Cortex of kidney (tissue), 1 donor: ENCODE measurements at places on chromosomes 6 and 20.

DNA sequence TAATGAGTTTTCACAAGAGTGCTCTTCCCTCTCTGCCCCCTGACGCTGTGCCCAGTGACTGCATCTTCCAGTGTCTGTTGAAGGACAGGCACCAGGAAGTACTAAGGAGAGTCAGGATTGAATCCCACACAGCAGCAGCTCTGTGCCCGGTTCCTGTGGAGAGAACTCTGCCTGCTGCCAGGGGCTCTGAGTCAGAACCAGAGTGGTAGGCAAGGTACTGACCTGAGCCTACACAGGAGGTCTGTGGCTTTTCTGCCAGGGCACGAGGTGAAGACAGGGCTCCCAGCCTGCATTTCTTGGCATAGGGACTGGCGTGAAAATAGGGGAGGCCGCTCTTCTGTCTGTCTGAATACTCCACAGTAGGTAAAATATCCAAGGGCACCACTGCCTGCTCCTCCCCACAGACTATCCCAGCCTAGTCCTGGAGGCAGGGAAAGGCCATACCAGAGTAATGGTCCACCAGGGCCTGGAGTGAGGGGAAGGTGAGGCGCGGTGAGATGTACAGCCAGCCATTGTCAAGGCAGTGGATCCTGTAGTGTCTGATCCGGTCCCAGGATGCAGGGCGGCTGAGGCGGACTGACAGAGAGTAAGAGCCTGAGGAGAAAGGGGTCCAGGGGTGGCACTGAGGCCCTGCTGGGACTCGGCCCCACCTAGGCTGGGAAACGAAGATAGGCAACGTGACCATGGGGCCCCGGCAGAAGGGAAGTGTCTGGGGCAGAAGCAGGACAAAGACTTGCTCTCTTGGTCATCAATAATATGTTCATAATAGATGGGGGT, 9.4 kb downstream of the RAB5IF start:
- no peak for DNase-seq

- DNase-seq, result no peak
Observed at GRCh38 chr6:143112084-143112768, 51.5 kb downstream of the AIG1 start.

GRCh38 chr6:1820714-1821113, 211.0 kb downstream of the FOXC1 start:
- no peak for DNase-seq

DNA sequence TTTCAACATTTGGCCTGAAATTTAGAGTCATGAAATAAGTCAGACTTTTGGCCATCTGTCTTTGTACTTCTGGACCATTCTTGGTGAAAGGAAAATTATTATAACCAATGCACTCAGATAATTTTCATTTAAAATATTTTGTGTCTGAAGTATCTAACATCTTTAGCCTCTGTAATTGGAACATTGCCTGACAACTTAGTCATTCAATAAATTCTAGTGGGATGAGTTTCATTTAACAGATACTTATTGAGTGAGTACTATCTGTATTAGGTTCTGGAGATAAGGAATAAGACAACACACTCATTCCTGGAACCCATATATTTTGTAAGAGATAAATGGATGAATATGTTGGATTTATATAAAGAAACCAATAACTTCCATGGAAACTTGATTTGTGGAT, 536.0 kb downstream of the BCKDHB start:
- DNase-seq, result no peak

DNA sequence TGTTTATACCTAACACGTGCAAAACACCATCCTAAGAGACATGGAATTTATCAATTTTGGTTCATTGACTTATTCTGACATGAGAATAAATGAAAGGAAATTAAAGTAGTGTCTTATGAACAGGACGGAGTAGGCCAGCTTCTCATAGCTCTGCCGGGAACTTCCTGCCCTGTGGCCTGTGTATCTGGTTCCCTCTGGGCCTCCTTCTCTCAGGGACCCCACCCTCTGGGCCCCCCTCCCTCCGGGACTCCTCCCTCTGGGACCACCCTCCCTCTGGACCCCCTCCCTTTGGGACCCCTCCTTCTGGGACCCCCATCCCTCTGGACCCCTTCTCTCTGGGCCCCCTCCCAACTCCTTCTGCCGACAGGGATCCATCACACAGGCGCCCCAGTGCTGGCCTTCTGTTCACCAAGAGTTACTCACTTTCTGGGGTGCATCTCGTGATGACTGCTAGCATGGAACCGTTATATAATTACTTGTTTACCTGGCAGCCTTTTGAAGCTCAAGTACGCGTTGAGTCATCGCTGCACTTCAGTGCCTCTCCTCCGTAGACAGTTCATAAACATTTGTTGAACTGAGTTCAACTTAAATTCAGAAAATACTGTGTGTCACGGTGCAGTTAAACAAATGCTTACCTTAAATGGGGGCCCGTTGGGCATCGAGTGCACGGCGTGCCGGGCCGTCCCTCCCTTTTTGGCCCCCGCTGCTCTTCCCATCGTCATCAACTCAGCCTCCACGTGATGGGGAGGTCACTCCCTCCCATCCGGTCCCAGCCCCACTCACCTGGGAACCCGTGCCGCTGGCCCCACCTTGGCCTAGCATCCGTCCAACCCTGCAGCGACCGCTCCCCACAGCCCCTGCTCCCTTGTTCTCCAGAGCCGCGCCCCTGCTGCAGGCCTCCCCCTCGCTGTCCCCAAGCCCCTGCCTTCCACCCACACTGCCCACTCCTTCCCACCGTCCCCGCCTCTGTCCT, 8.1 kb downstream of the CCR6 start:
- DNase-seq, result no peak

DNA sequence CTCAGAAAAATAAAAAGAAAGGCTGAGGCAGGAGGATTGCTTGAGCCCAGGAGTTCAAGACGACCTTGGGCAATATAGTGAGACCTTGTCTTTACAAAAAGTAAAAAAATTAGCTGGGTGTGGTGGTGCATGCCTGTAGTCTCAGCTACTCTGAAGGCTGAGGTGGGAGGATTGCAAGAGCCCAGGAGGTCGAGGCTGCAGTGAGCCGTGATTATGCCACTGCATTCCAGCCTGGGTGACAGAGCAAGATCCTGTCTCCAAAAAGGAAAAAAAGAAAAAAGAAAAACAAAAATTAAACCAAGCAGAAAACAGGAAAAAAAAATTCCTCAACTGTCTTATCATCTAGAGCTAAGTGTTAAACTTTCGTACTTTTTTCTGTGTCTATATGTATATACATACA, 12.4 kb upstream of the SRSF3 start:
- no peak for DNase-seq

DNA sequence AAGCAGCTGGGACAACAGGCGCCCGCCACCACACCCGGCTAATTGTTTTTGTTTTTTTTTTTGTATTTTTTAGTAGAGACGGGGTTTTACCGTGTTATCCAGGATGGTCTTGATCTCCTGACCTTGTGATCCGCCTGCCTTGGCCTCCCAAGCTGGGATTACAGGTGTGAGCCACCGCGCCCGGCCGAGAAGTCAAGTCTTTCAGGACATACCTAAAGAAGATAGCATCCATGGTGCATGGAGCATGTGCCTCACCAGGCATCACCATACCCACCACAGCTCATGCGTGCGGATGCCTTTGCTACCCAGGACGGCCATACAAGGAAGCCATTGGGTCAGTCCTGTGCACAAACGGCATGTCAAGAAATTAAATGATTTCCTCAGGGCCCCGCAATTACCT, 60.8 kb downstream of the DACT2 start:
- no peak for DNase-seq

GRCh38 chr20:9342651-9343050, 171.7 kb upstream of the LAMP5 start:
- DNase-seq, result no peak

DNA sequence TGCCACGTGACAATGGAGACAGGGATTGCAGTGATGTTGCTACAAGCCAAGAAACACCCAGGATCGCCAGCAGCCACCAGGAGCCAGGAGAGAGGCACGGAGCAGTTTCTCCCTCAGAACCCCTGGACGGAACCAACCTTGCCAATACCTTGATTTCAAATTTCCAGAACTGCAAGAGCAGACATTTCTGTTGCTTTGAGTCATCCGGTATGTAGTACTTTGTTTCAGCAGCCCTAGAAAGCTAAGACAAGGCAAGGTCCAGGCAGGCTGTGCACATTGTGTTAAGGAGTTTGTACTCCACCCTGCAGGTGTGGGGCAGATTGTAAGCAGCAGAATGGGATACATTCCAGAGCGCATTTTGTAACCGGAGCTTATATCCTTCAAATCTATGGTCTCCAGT, 48.3 kb downstream of the TRERF1 start:
- no peak for DNase-seq

- no peak for DNase-seq
Observed at GRCh38 chr20:34705397-34706301, 1.5 kb downstream of the TP53INP2 start.

DNA sequence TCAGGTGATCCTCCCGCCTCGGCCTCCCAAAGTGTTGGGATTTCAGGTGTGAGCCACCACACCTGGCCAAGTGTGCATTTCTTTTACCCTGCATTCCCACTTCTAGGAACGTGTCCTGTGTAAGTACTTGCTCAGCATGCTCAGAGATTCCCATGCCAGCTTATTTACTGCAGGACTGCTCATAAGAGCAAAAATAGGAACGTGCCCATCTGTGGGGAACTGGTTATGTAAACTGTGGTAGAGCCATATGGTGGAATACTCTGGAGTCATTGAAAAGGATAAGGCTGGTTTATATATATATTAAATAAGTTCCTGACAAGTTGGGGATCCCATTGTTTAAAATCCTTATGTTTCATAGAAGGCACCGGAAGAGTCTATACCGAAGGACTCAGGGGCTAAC, 38.2 kb upstream of the FANCE start:
- DNase-seq, result no peak

- no peak for DNase-seq
Observed at GRCh38 chr6:10409233-10409721, 5.6 kb downstream of the TFAP2A start.

- no peak for DNase-seq
Observed at GRCh38 chr20:23072892-23073586, 13.1 kb downstream of the CD93 start.

- no peak for DNase-seq
Observed at GRCh38 chr6:125748406-125749172, 843 bp upstream of the HEY2 start.

DNA sequence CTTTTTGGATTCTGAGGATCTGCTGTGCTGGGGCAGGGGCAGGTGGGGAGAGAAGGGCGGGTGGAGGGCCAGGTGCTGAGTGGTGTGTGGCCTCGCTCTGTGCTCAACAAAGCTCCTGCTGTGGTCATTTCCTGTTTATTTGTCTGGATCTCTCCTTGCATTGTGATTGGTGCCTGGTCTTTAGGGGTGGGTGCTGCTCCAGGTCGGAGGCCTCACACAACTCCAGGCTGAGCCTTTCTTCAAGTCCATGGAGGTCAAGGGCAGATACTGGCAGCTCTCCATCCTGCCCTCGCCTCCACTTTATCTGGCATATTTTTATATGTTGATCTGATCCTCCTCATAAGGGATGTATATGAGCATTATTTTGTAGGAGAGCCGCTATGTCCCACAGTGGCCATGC, 36.2 kb downstream of the HLA-F start:
- DNase-seq, result no peak

DNA sequence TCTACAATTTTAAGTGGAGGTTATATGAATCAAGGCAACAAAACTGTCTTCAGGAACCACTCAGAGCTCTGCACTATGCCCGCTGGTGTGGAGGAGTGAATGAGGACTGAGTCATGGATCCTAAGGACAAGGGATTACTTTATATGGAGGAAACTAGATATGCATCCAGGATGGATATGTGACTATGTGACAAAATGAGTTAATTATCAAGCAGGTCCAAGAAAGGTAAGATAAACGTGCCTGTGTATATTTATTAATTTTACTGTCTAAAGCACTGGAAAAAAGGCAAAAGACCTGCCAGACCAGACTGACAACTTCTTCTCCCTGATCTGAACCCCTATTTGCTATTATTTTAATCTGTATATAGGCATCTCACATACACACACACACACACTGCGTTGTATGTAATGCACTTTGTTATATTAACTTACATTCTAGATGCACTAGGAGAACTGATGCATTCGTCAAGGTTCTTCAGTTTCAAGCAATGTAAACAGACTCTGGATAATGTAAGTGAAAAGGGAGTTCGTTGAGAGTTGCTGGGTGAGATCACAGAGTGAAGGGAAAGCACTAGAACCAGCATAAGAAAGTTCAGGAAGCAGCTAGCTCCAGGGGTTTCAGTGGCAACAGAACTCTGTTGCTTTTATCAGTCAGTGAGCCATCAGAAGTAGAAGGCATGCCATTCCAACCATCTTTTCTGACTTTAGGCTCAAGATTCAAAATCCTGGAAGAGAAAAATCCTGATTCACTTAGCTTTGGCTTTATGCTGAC, 26.4 kb upstream of the ADGRG6 start:
- DNase-seq, result no peak

GRCh38 chr6:11179419-11180202, 52.9 kb downstream of the NEDD9 start:
- no peak for DNase-seq

GRCh38 chr6:51016489-51016888, 197.8 kb downstream of the TFAP2B start:
- no peak for DNase-seq

- DNase-seq, result no peak
Observed at GRCh38 chr20:1964061-1964460, 29.8 kb downstream of the PDYN start.

DNA sequence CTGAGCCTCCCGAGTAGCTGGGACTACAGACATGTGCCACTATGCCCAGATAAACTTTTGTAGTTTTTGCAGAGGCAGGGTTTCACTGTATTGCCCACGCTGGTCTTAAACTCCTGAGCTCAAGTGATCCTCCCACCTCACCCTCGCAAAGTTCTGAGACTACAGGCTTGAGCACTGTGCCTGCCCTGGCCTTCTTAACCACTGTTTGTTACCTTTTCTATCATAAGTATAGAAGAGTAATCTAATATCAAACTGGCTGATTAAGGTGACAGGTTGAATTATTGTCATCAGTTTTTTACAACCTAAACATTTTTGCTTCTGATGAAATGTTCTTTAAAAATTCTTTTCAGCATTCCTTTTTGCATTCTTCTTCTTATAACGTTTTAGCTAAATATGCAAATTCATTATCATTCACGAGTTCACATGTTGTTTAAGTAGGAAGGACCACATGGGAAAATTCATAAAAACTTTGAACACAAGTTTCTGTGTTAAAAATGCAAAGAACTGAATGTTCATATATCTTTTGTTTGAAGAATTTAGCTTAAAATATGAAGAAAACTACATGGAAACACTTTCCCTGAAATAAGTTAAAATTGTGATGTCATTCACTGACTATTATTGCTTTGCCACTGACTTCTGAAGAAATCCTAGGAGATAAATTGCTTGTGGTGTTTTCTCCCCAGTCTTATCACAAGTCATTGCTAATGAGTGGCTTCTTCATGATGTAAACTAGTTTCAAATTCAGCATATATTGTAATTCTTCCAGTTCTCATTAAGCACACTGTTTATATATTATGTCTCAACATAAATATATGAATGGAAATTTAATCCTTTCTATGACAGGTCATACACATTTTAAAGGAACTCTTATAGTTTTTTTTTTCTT, 106.7 kb downstream of the ADGRB3 start:
- DNase-seq, result no peak

GRCh38 chr20:2397595-2398145, 17.0 kb downstream of the TGM6 start:
- DNase-seq, result no peak

- no peak for DNase-seq
Observed at GRCh38 chr6:33699739-33700138, 11.8 kb downstream of the UQCC2 start.
